ENCODE measurements at places on chromosomes 3 and 15.

DNA sequence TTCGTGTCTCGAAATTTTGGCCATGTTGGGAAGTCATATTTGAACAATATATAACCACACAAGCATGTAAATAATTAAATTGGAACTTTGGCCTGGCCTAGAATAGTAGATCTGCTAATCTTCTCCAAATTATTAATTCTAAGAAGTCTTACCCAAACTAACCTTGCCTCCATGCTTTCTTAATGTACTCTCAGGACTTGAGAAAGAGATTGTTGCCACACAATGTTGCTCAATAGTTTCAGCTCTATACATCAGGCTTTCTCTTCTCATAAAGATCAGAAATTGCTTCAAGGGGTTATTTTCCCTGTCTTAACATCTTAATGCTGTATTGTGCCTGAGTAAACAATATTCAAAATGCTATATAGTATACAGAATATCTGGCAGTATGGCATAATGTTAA is 202.7 kb upstream of the LRIG1 start:
- DNase-seq: no peak

GRCh38 chr15:55267401-55268175 is 22.0 kb downstream of the RAB27A start:
- DNase-seq: peak; percentile 64

GRCh38 chr15:43777267-43777914 is 625 bp upstream of the ELL3 start:
- DNase-seq: peak; percentile 79

DNA sequence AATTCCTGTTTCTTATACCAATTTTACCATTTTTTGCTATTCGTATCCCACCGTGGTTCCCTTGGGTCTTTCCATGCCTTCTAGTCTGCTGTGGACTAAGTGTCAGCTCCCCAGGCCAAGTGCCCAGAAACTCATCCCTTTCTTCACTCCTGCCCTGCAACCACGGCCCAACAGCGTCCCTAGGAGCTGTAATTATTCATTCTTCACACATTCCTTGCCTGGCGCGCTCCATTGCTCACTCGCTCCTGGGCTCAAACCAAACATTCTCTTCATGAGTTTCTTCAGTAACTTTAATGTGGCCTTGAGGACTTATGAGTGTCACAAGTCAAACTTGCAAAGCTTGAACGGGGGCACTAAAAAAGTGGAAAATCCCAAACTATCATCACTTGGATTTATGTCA is 15.7 kb downstream of the GABRB3 start:
- no peak for DNase-seq

DNA sequence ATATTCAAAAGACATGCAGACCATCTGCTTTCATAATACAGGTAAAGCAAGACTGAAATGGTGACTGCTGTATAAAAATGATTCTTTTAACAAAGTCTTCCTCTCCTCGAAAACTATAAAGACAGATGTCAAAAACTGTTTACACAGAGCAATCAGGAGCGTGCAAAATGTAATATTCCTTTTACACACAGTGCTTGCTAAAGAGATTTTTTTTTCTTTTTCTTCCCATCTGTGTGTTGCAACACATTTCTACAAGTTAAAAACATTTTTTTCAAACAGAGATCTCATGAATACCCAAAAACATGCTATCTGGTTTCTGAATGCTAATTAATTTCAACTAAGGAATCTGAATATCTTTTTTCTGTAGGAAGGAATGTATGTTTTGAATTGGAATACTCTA is 22.1 kb downstream of the SATB1 start:
- DNase-seq: no peak

DNA sequence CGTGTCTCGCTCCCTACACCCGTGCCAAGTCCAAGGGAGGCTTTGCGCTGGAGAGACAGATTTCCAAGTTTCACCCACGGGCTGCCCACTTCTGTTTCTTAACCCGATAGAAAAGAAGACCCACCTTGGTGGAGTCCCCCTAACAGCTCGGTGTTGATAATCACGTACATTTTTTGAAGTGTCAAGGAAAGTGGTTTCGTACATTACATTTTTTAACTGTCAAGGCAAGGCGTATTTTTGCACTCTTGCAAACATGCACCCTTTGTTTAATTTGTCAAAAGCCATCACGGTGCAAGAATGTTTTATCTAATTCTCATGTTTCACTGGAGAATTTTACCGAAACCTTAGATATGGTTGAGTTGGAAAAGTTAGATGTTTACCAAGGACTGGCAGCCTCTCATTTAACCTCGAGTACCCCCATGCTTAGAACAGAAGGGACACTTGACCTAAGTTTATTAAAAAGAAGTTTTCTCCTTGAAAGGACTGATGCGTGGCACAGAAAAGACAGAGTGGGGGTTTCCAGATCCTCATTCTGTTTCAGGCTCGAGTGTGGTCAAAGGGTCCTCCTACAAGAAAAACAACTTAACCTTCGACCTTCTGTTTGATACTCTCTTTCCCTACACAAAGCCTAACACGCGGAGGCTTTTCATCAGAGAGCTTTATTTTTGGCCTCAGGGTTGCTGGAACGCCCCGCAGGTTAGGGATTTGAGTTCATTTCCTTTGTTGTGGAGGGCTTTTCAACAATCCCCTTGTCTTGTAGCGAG is 882 bp downstream of the GXYLT2 start:
- DNase-seq: no peak

GRCh38 chr3:2354702-2355101 is 256.0 kb downstream of the CNTN4 start:
- no peak for DNase-seq

GRCh38 chr15:100783760-100784492 is 95.7 kb upstream of the ALDH1A3 start:
- DNase-seq: no peak

DNA sequence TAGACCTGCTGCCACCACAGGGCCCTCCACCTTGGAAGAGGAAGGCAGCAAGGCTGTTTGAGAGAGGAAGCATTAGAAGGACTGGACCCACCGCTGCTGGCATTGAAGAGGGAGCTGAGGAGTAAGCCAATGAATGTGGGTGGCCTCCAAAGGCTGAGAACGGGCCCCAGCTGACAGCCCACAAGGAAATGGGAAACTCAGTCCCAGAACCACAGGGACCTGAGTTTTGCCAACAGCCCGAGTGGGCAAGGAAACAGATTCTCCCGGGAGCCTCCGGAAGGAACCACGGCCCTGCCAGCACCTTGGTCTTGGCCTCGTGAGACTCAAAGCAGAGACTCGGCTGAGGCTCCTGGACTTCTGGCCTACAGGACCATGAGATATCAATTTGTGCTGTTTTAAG is 95.4 kb upstream of the SNRPA1 start:
- DNase-seq: no peak

DNA sequence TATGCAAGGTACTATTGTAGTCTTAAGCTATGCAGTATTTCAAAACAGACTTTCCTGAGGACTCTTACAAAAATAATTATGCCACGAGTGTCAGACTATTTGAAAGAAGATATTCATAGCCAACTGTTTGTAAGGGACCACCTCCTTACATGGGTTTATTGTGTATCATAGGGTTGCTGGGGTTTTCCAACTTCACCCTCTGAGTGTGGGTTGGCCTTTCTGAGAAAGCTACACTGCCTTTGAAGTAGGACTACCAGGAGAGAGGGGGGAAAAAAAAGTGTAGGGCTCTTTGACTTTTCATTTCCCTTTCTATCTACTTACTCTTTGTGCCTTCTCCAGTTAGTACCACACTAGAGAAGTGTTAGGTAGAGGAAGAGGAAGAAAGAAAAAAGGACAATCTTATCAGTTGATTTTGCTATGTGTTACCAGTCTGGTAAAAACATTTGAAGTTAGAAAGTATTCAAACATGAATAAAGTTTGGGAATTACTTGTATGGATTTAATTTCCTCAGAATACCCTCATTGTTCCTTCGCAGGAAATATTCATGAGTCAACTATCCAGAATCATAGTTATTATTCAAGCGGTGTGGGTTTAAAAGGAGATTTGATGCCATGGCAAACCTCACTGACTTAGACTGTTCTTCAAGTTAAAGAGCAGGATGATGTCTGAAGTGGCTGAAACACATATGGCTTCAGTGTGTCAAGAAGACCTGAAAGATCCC is 329.3 kb upstream of the THBS1 start:
- DNase-seq: no peak

- DNase-seq: no peak
Measured at GRCh38 chr3:11164607-11165006, 10.3 kb downstream of the HRH1 start.

DNA sequence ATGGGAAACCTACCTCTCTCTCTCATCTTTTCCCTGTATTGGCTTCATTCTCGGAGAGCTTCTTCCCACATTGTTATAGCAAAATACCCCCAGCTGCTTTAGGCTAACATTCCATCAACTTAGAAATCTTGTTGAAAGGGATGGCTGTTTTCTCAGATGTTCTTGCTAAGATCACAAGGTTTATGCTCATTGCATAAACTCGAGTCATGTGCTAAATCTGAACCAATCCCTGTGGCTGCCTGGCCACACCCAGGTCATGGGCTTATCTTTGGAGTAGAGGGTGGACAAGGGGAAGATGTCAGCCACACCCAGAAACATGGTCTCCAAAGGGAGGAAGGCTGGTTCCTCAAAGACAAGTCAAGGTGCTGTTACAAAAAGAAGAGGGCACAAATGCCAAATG is 150.6 kb upstream of the UMPS start:
- no peak for DNase-seq

DNA sequence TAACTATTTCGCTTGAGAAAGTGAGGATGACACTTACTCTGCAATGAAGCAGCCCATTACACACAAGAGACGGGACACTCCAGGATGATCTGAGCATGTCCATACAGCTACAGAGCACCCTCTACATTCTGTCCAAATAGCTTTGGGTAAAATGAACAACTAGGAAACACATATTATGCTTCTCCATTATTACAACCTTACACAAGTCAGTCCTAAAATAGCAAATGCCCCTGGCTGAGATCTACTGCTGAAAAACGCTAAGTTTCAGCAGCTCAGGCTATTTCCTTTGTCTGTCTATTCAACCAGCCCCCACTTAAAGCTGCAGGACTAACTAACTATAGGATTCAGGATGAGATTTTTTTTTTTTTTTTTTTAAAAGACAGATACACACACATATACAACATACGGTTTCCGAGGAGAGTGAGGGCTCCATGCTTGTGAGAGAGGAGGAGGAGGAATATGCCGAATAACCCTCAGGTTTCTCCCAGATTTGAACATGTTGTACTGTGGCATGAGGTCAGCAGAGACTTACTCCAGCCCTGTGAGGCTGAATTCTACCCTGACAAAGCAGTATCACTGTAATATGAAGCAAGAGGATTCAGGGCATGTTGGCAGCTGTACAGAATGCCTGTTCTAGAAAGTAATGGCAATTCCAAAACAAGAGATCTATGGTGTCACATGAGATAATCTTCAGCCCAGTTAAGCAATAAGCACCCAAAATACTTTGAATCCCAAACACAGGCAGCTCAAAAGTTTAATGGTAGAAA is 117.3 kb upstream of the PLXND1 start:
- no peak for DNase-seq

- no peak for DNase-seq
Measured at GRCh38 chr15:45199136-45199810, 11.5 kb upstream of the SHF start.

- no peak for DNase-seq
Measured at GRCh38 chr15:30670056-30670455, 44.1 kb downstream of the ARHGAP11B start.

GRCh38 chr15:60223176-60223575 is 174.6 kb downstream of the ANXA2 start:
- no peak for DNase-seq

- DNase-seq: no peak
Measured at GRCh38 chr3:126351086-126351770, 6.0 kb downstream of the KLF15 start.

DNA sequence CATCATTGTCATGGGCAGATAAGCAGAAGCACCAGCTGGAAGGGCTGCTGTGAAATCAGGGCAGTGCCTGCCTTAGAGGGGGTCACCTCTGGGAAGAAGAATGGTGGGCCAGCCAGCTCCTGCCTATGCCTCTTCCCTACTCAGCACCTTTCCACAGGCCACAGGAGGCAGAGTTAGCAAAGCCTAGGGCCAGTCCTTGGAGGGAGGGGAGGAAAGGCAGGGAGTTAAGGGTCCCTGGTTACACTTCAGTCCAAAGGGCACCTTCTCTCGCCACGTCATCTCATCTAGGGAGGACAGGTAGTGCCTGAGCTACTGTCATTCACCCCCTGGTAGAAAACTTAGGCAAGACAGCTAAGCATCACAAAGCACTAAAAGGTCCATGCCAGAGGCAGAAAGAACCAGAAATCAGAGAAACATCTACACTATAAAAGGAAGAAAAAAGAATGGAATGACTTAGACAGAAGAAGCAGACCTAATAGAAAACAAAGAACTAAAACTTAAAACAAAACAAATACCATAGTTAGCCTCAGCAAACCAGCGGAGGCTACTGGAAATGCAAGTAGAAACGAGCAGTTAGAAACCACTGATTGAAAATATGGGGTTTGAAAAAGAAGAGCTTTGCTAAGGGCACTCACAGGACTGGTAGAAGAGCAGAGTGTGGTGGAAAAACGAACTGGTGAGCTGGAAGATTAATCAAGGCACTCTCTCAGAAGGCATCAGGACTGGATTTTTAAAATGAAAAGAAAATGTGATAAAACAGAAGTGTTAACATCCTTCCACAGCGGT is 84.2 kb downstream of the OSBPL10 start:
- DNase-seq: no peak

- no peak for DNase-seq
Measured at GRCh38 chr3:99659951-99660350, 21.6 kb downstream of the COL8A1 start.

GRCh38 chr3:78967061-78967460 is 800.7 kb downstream of the ROBO1 start:
- DNase-seq: no peak

DNA sequence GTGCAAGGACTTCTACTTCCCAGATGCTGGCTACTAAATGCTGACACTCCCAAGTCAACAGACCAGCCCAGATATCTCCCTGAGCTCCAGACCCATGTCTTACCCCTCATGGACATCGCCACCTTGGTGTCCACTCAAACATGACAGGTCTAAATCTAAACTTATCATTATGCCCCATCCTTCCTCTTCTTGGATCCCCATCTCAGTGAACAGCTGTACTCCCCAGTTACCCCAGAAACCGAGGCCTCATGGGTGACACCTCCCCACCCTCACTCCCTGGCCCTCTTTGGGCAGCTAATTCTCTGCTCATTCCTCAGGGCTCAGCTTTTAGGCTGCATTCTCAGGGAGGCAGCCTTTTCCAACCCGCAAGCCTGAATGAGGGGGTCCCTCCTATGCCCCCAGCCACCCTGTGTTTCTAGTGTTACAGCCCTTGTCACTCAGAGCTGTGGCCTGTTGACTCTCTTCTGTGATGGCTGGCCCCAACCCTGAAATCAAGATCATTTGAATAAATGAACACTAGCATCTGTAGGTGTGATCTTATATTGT is 5.4 kb downstream of the EHD4 start:
- DNase-seq: no peak
